ENCODE measurements at places on chromosomes 6 and 20.
A peak's percentile ranks its signal among the peaks of the same experiment; 100 is the strongest.

GRCh38 chr20:23334111-23334510, 16.5 kb upstream of the NXT1 start:
- DNase-seq: no peak

- DNase-seq: no peak
Observed at GRCh38 chr6:19142275-19142674, 694.9 kb upstream of the ID4 start.

- DNase-seq: peak; percentile 25
Observed at GRCh38 chr6:99905209-99906106, 88.6 kb downstream of the MCHR2 start.

GRCh38 chr6:21596145-21596948, 2.8 kb downstream of the SOX4 start:
- no peak for DNase-seq

DNA sequence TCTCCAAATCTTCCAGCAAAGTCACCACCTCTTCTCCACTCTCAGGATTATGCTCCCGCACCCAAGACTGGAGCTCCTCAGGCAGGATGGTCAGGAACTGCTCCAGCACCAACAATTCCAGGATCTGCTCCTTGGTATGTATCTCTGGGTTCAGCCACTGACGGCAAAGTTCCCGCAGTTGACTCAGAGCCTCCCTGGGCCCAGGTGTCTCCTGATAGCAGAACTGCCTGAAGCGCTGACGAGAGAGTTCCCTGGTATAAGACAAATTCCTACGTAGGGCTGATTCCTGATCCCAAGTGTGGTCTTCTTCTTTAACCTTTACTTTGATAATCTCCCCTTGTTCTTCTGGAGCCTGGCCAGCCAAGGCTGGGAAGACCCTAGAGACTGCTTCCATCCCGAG, 60.6 kb downstream of the GPX5 start:
- DNase-seq: no peak

DNA sequence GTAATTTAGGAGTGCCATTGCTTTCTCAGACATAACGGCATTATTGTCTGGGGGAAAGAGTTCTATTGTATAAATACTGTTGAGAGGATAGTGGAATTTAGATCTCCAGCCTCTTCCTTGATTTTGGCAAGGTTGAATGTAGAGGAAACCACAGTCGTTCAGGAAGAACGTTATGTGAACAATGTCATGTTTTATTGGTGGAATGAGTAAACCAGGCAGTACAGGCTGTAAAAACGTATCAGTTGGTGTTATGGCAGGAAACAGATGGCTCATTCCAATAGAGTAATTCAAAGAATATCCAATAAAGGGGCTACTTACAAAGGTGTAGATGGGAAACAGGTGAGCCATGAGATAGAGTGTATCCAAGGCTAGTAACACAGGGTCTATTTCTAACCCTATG, 123.6 kb upstream of the SLC35B3 start:
- DNase-seq: no peak

- DNase-seq: no peak
Observed at GRCh38 chr20:38883081-38883980, 42.9 kb upstream of the FAM83D start.

GRCh38 chr6:154709621-154710020, 23.6 kb upstream of the SCAF8 start:
- no peak for DNase-seq

GRCh38 chr6:12473494-12473893, 183.3 kb downstream of the EDN1 start:
- DNase-seq: no peak

DNA sequence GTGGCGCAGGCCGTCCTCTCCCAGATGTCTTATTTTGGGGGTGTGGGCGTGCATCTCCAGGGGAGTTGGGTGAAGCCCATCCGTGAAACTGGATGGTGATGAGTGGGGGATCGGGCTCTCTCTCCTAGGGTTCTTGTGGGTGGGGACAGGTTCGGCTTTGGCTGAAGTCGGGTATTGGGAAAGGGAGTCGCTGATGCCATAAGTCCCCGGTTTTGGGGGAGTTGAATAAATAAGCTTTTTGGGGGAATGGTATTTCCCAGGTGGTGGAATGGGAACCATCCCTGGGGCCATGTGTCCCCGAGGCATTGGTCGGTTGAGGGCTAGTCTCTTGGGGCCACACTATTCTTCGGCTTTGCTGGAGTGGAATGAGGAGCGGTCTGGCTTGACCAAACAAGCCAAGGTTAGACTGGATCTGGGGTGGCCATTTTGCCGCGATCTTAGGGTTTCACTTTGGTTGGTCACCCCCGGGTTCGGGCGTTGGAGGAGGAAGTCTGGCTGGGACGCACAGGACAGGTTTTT, 481 bp downstream of the ZNF133 start:
- DNase-seq: peak; percentile 43

- DNase-seq: no peak
Observed at GRCh38 chr6:63263444-63263843, 52.2 kb downstream of the FKBP1C start.

GRCh38 chr6:23690453-23691049, 435.5 kb upstream of the NRSN1 start:
- no peak for DNase-seq

DNA sequence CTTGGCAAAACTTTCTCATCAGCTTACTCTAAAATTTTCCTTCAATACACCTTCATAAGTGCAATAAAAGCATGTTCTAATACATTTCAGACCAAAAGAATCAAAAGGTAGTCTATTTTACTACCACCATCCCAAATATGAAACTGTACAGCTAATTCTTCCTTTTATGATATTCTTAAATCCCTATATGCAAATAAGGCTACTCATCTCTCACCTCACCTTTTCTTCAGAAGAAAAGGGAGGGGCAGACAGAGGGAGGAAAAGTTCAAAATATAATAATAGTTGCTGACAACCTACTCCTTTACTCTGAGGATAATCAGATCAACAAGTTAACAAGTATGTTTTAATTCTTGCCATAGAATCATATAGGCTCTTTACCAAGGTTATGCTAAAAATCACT, 7.4 kb downstream of the C6orf120 start:
- no peak for DNase-seq
